Right renal cortex interstitium (tissue), 3 donors: ENCODE measurements at places on chromosomes 2 and 18.

GRCh38 chr18:64380117-64380516 lies 231.2 kb upstream of the LINC00305 start:
- no peak for DNase-seq

- DNase-seq: no peak
Measured at GRCh38 chr2:3325458-3326181, 52.0 kb downstream of the EIPR1 start.

DNA sequence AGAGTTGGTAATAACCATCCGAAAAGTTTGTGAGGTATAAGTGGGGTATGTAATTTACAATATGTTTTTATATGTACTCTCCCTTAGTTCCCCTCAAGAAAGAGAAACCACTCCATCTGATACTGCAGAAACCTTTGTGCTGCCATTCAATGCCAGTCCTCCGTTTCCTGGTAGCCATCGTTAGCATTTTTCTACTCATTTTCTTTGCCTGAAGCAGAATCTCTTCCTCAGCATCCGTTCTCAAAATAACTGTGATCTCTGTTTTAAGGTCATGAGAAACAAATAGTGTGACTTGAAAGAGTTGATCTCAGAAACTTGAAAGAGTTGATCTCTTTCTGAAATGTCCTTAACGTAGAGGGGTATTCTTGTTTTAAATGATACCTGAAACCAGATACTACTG lies 996 bp downstream of the PTCD3 start:
- DNase-seq: no peak

GRCh38 chr2:51650769-51651168 lies 618.8 kb upstream of the NRXN1 start:
- no peak for DNase-seq

DNA sequence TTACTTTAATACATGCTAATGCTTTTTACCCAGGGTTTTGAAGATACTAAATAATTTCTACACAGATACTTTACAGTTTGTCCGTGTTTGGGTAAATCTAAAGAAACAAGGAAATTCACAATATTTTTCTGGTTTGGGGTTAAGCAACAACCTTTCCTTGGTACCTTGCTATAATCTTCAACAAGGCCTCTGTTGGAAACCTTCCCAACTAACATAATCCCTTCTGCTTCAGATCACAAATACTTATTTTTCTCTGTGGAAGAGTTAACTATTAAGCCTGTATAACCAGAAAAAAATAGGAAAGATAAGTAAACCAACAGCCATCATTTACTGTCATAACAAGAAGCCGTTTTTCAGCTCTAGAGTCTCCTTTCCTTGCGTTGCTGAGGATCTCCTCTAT lies 15.0 kb downstream of the FEZ2 start:
- no peak for DNase-seq

DNA sequence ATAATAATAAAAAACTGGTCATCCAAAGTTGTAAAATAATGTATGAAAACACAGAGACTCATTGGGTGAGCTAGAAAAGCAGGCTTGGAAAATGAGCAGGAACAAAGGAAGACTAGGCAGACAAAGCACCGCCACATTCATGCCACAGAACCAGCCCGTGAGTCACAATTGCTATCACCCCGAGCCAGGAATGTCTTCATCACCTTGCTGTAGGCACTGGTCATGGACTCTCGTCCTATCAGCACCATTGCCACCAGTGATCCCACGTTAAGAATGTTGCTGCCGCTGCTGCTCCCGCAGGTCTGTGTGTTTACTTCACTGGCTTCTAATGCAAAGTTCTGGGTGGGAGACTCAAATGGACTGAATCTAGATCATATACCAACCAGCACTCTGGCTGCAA lies 417.9 kb downstream of the PID1 start:
- DNase-seq: no peak

DNA sequence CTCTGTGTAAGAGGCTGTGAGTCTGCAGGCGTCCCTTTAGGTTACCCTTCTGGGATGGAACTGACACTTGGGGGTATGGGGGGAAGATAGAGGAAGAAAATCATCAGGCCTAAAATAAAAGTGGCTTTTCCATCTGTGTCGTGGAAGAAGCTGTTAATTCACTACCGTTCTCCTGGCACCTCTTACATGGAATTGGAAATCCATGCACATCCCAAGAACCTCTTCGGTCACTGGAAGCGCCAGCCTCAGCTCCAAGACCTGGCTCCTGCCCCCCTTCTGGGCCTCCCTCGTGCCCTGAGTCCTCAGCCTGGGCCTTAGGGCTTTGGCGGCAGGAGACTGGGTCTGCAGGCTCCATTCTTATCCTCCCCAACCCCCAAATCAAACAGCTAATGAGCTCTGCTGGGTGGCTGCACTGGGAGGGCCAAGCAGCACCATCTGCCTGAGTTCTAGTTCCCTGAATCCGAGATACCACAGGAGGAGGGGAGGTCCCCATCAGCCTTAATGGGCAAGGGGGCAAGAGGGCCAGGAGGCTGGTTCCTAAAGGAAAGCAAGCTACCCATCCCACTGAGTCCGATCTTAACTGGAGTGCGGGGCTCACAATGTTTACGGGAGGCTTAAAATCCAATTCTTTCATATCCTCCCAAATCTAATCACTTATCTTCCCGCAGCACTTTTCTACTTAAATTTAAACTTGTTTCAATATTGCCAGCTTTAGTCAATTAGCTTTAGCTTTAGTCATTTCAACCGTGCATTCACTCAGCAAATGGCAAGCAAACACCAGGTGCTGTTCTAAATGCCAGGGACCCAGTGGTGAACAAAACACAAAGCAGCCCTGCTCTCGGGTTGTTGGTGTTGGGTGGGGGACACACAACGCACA lies 52.8 kb downstream of the FAM178B start:
- no peak for DNase-seq

- no peak for DNase-seq
Measured at GRCh38 chr2:3754280-3754679, 50.9 kb downstream of the DCDC2C start.

- no peak for DNase-seq
Measured at GRCh38 chr2:8486141-8486540, 195.7 kb upstream of the ID2 start.

GRCh38 chr2:213261715-213262114 lies 22.5 kb upstream of the SPAG16 start:
- no peak for DNase-seq

- DNase-seq: no peak
Measured at GRCh38 chr2:207252416-207252815, 86.7 kb upstream of the KLF7 start.

DNA sequence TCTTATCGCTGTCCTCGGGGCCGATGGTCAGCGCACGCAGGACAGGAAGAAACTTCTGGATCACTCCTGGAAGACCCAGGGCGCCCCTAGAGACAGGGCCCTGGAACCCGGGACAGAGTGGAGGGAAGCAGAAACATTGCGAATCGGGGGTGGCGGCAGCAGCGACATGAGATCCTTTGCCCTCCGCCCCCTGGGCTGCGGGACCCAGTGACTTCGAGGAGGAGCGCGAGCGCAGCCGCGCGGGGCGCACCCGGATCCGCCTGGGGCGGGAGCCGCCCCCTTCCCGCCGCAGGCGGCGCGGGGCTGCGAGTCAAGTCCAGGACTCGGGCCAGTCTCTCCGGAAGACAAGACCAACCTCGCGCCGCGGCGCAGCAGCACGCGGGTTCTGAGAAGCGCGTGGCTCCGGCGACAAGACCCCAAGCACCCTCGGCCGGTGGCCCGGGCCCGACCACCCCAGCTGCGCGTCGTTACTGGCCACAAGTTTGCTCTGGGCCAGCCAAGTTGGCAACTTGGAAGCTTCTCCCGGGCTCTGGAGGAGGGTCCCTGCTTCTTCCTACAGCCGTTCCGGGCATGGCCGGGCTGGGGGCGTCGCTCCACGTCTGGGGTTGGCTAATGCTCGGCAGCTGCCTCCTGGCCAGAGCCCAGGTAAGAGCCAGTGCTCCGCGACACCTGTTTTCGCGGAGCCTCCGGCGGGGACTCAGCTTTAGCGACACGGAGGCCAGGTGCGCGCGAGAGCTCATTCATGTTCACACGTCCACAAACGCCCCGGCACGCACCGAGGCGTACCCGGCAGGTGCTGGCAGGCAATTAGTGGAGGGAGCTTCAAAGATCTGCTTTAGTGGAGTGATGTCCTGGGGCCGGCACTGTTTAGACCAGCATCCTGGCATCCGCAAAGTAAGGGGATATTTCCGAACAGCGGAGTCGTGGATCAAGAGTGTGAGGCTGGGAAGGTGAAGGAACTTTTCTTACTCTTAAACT lies at the start of gene PTH2R:
PTH2R (plus strand) TSS at position 319 of the 978 bp plus-strand sequence; CDS start at position 571, 252 bp downstream.
- DNase-seq: no peak
